ENCODE measurements at places on chromosomes 6 and 20.

DNA sequence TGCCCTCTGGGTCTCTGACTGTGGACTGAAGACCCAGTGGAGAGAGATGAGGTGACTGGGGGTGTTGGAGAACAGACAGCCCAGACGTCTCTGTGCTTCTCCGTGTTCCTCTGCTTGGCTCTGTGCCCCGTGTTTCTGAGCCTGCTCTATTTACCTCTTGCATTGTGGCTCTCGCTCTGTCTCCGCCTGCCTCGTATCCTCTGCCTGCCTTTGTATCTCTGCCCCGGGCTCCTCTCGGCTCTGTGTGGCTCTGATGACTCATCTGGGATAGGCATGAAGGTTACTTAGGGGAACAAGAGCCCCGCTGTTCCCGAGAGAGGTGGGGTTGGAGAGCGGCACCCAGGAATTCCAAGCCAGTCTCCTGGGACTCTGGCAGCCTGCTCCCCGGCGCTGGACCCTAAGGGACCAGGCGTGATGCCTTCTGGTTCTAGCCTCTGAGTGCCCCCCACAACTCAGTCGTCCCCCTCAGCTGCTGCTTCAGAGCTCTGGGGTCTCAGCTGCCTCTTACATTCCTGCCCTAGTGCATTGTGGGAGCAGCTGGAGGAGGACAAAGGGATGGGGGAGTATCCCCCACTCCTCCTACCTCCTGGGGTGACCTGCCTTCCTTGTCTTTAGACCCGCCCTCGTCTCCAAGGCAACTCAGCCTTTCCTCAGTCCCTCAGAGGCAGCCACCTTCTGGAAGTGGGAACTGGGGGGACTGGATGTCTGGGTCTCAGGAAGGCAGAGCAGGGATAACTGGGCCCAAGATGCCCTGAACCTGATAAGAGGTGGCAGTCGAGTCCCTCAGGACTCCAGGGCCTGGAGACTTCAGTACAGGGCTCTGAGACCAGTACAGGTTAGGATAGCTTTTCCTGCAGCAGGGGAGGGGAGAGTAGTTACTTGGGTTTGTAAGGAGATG is 1.9 kb downstream of the DDR1 start:
- peak; percentile 97 for DNase-seq

GRCh38 chr6:43950051-43950605 is 177.1 kb downstream of the MRPL14 start:
- no peak for DNase-seq

GRCh38 chr6:166408936-166409755 is 26.4 kb upstream of the MPC1 start:
- no peak for DNase-seq

- DNase-seq: no peak
These were observed 812 bp upstream of the SMIM13 start for GRCh38 chr6:11092668-11093375.

Measured in eye (tissue), 1 donor.